ENCODE measurements at places on chromosomes 16 and 17. TPM values are rescaled to one million over a fixed set of nuclear protein-coding genes. Genes with fewer than 3 reads are reported as not detected.

Gene CCL17
- polyA plus RNA-seq, result not detected

Gene SPNS3
- 0.59 TPM for polyA plus RNA-seq

Gene C16orf87
- polyA plus RNA-seq, result 12.4 TPM

Gene JPH3
- polyA plus RNA-seq, result not detected

Gene SLC7A6
- 16.1 TPM for polyA plus RNA-seq

Gene SOST
- not detected for polyA plus RNA-seq

Gene ATP1B2
- 0.08 TPM for polyA plus RNA-seq

Gene HBM
- not detected for polyA plus RNA-seq

Gene ABCA9
- not detected for polyA plus RNA-seq

Gene PDF
- polyA plus RNA-seq, result 9.9 TPM

Gene GPR142
- polyA plus RNA-seq, result not detected

Gene KRT222
- not detected for polyA plus RNA-seq

Gene CNP
- 38.8 TPM for polyA plus RNA-seq

Gene KRT25
- not detected for polyA plus RNA-seq

All from naive B cell (primary cell).